PC-3 (cell line): ENCODE measurements at places on chromosomes 7 and 10. TPM values are rescaled to one million over a fixed set of nuclear protein-coding genes. Genes with fewer than 3 reads are reported as not detected.

Gene RBP3
- total RNA-seq = not detected in 2 replicates

Gene LMTK2
- 9.0 and 16.0 TPM in 2 replicates for total RNA-seq

Gene OR2A1
- 0.40 TPM in 1 of 2 replicates, not detected in the other for total RNA-seq

Gene PNPLA8
- total RNA-seq = 14.6 and 19.5 TPM in 2 replicates

GRCh38 chr10:117684046-117684610 lies 141.6 kb downstream of the EMX2 start:
- no peak for DNase-seq

DNA sequence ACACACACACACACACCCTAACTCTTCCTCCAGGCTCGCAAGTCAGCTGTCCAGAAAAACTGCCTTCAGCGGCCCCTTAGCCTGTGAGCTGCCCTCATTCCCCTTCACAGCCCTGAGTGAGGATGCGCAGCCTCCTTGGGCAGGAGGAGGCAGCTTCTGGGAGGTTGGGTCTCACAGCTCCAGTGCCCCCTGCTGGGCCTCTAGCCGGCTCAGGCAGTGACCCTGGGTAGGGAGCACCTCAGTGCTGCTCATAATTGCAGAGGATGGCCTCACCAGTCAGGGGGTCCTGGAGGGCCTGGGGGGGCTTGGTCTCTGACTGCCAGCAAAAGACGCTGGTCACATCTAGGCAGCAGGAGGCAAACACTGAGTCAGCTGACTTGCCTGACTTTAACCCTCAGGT lies 43.7 kb downstream of the ZNF273 start:
- peak; percentile 8 for DNase-seq

DNA sequence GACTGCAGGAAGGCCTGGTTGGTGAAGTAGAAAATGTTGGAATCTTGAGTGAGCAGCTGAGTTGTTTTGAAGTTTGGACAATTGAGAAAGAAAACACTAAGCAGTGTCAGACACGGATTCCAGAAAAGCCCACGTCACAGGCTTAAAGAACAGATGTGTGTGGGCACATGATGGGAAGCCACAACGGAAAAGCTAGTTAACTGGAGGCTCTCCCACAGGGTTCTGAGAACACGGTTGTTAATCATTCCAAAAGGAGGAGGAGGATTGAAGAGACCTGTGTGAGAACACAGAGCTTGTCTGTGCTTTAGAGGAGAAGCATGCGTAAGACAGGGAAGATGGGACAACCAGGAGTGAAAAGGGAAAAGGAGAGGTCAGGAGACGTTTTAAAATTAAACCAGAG lies 42.6 kb downstream of the SHH start:
- no peak for DNase-seq

GRCh38 chr10:106557951-106558733 lies 606.4 kb downstream of the SORCS1 start:
- peak; percentile 87 for DNase-seq

DNA sequence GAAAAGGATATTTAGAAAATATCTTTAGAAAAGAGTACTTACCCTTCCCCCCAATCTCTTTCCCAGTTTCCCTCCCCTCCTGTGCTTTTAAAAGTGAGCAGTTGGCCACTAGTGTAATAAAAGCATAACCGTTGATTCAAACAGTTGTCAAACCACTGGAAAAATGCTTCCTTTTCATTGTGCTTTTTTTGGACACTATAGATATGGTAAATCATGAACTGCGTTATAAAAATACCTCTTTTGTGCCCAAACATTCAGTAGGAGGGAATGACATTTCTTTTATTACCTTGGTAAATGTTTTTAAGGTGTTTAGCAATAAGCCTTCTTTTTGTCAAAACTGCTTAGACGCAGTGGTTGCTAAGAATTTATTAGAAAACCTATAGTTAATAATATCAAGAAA lies 232.4 kb downstream of the SLC25A13 start:
- no peak for DNase-seq

DNA sequence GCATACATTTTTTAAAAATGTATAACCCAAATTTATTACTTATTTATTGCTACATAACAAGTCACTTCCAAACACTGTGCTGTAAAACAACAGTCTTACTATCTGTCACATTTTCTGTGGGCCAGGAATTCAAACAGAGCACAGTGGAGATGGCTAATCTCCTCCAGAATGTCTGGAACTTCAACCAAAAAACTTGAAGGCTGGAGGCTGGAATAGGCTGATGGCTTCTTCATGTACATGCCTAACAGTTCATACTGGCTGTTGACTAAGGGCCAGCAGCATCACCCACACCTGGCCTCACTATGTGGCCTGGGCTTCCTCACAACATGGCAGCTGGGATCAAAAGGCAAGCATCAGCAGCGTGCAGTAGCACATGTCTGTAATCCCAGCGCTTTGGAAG lies 92.4 kb upstream of the KMT2E start:
- DNase-seq = no peak

- DNase-seq = peak; percentile 39
Measured at GRCh38 chr7:155190688-155191087, 107.0 kb upstream of the INSIG1 start.

GRCh38 chr10:71684356-71685173 lies 35.0 kb downstream of the C10orf105 start:
- DNase-seq = peak; percentile 15

GRCh38 chr7:121037957-121038716 lies 49.6 kb downstream of the CPED1 start:
- no peak for DNase-seq

GRCh38 chr10:129472696-129473555 lies 5.9 kb downstream of the MGMT start:
- DNase-seq = no peak

DNA sequence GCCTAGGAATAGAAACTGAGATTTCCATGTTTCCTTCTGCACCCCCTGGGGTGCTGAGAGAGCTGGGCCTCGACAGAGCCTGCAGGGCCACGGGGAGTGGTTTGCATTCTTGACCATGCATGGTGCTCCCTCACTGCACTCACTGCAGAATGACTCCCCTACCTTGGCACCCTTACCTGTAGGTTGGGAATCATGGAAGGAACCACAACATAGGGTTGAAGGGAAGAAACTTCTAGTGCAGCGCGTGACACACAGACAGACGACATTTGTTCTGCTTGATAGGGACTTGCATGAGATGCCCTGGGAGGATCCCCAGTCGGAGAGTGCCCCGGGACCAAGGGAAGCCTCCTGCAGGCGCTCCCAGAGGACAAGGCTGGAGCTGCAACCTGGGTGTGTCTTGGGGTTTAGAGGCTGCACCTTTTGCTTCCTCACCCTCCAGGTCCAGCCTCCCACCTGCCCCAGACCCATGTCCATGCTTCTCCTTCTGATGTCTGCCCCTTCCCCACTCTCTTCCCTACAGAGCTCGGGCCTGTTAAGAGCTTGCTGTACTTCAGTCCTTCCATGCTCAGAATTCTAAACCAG lies 245.2 kb downstream of the ABCA13 start:
- DNase-seq = no peak

DNA sequence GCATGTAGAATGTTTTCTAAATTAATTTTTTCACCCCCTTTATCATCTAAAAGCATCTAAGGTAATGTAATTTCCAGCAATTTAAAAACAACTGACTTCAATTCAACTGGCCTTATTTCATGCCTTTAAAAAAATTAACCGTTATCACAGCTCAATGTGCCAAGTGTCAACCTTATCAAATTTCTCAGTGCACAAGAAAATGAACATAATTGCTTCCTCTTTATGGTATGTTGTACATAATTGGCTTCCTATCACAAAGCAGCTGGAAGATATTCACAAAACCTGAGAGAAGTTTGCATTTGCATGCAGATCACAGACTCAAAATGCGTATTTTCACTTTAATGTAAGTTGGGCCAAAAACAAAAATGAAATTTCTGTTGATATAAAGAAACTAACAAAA lies 966.4 kb downstream of the GRM8 start:
- DNase-seq = no peak

GRCh38 chr7:100588438-100588837 lies 2.3 kb downstream of the FBXO24 start:
- DNase-seq = peak; percentile 36

DNA sequence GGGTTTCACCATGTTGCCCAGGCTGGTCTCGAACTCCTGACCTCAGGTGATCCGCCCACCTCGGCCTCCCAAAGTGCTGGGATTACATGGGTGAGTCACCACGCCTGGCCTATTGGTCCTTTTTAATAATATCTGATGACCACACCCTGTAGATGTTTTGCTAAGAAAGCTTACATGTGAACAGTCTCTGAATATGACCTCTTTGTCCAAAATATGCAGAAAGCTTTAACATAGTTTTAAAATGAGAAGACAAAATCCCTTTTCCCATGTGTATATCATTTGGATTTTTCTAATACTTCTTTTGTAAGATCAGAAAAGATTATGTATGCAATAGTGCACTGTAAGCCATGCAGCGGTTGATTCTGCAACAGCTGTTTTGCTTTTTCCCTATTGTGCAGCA lies 38.5 kb downstream of the MCU start:
- no peak for DNase-seq

DNA sequence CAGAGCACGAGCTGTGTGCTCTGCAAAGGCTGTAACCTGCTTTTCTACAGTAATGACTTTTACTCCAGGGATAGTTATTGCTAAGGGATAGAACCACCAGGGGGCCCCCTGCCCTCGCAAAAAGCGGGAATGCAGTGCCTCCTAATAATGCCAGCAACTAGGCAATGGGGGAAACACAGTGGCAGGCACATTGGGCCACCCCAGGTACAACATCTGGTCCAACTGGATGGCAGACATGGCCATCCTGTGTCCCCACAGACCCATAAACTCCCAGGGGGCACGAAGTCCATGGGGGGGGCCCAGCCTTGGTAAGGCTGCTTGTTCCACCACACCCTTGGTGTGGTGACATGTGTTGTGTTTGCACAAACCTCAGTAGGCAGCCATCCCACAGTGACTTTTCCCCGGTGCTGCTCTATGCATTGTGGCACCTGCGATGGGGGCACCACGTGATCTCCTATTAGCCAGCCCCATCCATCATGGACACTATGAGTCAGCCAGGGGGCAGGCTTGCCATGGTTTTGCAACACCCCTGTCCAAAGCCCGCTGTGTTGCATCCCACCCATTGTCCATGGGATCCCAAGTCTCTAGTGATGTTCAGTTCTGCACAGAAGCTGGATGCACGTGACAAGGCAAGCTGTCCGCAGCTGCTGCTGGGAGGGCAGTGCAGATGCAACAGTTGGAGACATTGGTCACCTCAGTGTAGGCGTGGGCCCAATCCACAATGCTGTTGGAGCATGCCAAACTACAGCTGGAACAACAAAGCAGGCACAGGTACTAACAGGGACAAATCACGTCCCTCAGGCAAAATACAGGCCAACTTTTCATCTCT lies 84.0 kb downstream of the ANLN start:
- DNase-seq = peak; percentile 58

DNA sequence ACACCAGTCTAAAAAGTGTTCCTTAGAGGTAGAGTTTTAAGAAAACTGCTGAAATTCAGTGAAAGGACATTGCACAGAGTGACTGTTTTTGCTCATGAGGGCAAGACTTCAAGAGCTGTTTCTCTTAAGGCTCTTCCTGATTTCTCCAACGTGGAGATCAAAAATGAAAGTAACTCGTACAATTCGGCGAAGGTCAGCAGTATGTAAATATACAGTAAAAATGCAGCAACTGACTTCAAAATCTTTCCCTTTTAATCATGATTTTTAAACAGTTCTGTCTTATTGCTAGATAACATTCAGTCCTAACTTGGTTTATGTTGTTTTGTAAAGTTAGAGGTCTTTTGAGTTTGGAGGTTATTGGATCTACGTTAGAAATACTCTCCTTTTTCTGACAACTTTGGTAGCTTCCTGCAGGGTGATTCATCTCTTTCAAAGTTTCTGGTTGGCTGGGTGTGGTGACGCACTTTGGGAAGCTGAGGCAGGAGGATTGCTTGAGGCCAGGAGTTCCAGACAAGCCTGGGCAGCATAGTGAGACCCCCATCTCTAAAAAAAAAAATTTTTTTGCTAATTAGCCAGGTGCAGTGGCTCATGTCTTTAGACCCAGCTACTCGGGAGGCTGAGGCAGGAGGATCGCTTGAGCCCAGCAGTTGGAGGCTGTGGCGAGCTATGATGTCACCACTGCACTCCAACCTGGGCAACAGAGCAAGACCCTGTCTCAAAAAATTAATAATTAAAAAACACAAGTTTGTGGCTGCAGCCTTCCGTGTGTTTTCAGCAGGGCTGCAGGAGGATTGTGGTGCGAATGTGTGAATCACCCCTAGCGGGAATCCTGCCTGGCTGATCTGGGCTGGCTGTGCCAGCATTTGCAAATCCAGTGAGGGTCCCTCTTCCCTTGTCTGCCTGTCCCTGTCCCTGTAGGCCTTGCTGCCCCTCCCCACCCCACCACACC lies 29.2 kb upstream of the AP5Z1 start:
- DNase-seq = peak; percentile 45

DNA sequence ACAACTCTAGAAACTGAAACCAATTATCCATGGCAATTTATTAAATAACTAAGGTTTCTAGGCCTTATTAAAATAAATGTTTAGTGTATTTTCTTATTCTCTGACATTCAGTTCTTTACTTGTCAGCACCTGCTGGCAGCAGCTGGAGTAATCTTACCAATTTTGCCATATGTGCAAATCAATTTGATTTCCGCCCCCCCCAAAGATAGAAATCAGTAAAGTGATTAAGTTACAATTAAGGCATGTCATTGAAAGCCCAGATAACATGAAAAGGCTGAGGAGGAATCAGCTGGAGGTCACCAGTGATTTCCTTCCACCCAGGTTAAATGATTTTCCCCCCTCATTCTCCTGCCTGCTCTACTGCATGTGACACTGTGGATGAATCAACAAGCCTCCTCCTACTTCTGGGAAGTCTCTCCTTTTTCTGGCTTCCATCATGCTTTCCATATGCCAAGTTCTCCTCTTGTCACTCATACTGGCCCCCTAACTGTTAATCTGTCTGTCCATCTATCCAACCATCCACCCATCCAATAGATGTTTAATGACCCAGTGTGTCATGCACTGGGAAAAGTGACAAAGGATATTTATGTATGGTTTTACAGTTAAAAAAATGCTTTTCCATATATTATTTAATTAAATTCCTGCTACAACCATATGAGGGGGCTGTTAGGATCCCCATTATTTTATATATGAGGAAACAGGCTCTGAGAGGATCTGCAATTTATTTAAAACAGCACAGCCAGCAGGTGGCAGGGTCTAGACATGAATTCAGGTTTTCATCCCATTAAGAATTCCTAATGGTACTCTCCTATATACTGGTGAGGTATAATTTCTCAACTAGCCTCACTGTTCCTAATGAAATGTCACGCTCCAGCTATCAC lies 116.5 kb downstream of the ATXN7L1 start:
- DNase-seq = peak; percentile 85
